ENCODE measurements at places on chromosomes 5 and 9.

GRCh38 chr9:124505006-124505900, 1.9 kb downstream of the NR5A1 start:
- no peak for DNase-seq

GRCh38 chr9:109447329-109448076, 50.6 kb downstream of the PTPN3 start:
- peak; percentile 73 for DNase-seq

DNA sequence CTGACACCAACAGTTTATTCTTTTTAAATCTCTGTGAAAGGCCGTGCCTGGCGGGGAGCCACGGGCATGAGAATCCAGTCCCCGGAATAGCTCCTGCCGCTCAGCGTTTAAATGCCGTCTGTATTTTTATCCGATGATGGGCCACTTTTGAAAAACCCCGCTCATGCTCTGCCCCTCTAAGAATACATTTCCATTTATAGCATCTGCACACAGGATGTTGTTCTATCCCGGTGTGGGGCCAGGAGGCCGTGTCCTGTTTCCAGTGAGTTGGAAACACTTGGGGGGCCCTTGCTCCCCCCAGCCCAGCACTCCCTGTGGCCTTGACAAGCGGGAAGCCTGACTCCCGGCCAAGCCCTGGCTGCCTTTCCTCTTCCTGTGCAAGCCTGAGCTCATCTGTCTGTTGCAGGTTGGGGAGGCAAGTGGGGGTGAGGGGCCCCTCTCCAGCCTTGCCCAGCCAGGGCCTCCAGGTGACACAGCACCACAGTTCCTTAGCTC, 39.0 kb downstream of the ERGIC1 start:
- DNase-seq = peak; percentile 72

DNA sequence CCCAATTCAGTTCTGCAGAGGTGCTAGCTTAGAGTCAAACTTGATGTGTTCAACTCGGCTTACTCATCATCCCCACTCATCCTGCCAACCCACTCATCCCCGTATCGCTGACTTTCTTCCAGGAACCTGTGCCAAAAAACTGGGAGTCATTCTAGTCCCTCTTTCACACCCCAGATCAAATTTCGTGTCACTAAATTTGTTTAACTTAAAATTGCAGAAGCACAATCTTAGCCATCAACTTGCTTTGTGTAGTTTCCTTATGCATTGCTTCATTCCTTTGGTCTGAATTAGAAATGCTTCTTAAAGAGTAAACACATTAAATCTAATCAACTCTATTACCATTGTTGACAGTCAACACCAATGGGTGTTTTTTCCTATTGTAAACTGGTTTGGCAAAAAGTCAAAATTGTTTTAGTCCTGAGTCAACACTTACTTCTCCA, 162.4 kb downstream of the TTC39B start:
- DNase-seq = peak; percentile 37

GRCh38 chr5:96957254-96958049, 21.6 kb downstream of the LNPEP start:
- no peak for DNase-seq

DNA sequence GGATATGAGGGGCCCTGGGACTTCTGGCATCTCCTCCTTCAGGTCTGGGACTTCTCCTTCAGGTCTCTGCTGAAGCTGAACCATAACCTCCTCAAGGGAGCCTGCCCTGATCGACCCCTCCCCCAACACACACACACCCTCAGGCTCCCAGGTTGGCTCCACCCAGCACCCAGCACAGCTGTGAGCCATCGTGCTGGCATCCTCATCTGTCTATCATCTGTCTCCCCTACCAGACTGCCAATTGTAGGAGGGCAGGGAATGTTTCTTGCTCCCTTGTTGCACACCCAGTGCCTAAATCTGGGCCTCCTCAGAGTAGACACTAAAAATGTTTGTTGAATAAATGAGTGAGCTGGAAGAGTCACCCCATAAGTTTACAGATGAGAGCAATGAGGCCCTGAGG, 71.4 kb downstream of the LRSAM1 start:
- no peak for DNase-seq

DNA sequence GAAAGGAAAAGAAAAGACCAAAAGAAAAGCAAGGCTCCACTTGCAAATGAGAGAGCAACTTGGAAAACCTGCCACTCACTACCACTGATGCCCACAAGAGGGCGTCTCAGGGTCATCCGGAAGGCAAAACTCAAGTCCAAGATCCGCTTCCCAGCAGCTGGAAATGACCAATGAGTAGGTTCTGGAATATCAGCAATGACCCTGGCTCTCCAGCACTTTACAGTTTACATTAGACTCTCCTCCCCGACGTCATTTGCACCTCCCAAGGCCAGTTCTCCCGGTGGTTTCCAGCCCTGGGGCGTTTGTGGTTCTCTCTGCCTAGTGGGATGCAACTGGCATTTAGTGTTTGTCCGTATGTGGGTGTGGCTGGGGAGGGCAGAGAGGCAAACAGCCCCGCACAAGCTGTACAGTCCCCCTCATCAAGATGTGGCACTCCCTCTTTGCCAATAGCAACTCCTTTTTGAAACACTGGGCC, 193.8 kb upstream of the ZNF618 start:
- DNase-seq = peak; percentile 46

DNA sequence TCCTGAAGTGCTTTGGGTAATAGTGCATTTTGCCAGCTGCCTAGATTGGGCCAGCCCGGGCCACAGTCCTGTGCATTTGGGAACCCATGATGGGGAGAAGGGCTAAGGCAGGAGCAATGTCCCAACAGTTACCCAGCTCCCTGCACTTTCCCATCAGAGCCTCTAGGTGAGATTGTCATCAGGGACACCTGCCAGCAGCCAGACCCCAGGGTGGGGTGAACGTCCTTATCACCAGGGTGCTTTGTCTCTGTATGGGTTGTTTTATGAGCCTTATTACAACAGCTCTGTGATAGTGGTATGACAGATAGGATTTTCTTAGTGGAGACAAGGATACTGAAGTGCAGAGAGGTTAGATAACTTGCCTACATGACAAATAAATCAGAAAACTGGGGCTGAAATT, 365.7 kb downstream of the OSTF1 start:
- no peak for DNase-seq

DNA sequence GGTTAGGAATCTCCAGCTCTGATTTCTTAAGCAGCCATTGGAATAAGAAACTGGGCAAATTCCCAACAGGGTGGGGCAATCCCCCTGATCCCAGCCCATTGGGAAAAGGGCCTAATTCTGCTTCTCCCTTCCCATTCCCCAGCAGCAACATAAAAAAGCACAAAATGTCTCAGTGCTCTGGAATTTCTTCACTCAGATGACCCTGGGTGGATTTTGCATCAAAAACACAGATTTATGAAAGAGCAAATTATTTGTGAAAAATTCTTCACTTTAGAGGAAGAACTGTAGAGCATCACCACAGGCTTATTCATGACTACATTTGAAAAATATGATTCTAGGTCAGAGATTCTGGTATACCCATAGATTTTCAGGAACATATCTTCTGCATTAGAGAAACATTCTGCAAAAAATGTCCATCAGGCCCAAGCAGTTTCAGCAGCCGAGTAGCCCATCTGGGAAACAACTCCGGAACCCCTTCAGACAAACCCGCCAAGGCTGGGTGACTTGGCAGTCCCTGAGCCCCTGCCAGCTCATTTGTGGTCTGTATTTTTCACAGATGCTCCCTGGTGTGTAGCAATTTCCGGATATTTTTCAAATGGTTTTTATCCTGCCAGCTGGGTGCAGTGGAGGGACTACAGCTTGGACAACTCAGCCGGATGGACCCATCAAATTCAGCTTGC, 102.1 kb upstream of the RANBP3L start:
- DNase-seq = peak; percentile 25

- DNase-seq = no peak
Observed at GRCh38 chr9:137836151-137836830, 41.3 kb upstream of the CACNA1B start.

GRCh38 chr9:116543731-116544400, 143.2 kb upstream of the TRIM32 start:
- DNase-seq = no peak

- DNase-seq = no peak
Observed at GRCh38 chr5:151146061-151146460, 11.5 kb downstream of the ANXA6 start.

DNA sequence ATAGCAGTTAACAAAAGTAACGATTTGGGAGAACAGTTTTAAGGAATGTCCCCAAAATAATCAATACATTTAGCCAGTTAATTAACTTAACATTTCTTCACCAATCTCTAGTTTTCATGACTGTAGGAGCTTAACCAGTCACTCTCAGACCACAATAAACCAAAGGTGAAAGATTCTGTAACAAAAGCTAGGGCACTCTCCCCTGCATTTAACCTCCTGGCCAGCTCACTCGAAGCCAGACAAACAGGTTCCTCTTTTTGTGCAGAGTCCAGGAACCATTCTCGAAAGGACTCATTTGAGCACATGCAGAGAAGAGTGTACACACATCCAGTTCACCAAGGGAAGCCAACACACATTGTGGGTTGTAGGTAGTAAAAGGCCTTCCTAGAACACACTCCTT, 6.5 kb downstream of the IL7R start:
- no peak for DNase-seq

DNA sequence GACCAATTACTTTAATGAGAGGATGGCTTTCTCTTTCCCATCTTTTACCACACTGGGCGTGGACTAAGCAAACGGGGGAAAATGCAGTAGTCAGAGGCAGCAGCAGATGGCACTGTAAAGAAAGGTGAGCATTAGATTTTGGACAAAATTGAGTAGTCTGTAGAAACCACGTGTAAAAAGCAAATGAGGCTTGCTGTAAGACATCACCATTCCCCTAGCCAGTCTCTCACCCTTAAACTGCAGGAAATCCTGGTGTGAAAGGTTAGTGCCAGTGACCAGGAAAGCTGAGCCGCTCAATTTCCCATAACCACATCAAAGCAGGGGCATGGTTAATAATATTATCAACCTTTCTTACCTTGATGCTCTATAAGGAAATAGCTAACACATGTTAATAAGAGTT, 31.8 kb downstream of the SPATA31C2 start:
- no peak for DNase-seq

DNA sequence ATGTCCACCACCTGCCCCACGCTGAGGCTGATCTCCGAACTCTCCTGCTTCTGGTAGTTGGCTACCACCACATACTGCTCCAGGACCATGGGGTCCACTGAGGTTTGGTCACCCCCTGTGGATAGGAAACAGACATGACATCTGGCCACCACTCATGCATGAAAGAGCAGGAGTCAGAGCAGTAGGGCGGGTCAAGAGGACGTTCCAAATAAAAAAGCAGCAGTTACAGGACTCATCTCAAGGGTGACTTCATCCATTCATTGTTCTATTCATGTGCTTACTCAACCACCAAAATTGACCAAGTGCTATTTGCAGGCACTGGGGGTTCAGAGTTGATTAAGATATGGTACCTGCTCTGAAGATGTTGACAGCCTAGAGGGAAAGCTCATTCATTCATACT, 79.2 kb upstream of the UBTD2 start:
- DNase-seq = no peak

GRCh38 chr5:146890066-146890465, 11.5 kb upstream of the PPP2R2B start:
- no peak for DNase-seq

DNA sequence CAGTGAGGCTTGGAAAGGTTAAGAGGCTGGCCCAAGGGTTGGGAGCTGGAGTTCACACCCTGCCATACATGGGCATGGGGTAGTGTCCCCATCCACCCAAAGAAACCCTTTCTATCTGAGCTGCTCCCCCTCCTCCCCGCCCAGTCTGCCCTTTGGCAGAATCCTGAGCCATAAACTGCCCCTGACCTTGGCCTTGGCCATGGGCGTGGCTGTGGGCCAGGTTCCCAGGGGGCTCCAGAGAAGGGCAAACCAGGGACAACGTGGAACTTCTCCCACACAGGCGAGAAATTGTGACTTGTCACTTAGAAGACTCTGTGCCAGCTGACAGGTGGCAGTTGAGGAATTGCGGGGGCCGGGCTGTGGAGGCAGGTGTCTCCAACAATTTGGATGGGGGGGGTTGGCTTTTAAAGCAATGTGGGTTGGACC, 4.8 kb downstream of the FAM78A start:
- peak; percentile 51 for DNase-seq

DNA sequence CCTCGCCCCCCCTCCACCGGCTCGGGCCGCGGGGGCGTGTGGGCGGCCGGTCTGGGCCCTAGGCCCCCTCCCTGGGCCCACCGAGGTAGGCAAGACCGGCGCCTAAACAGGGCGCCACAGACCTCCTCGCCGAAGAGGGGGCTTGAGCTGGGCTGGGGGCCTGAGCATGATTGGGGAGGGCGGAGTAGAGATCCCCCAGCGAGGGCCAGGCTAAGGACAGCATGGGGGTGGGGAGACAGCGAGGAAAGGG, 108.9 kb downstream of the PSD2 start:
- no peak for DNase-seq

GRCh38 chr5:117149312-117149711, 574.7 kb upstream of the SEMA6A start:
- no peak for DNase-seq

Measured in occipital lobe (tissue), 3 donors.